ENCODE measurements at places on chromosomes 1 and 21. TPM values are rescaled to one million over a fixed set of nuclear protein-coding genes. Genes with fewer than 3 reads are reported as not detected.

KIRREL1 gene
- 5.4 TPM for total RNA-seq

DNA sequence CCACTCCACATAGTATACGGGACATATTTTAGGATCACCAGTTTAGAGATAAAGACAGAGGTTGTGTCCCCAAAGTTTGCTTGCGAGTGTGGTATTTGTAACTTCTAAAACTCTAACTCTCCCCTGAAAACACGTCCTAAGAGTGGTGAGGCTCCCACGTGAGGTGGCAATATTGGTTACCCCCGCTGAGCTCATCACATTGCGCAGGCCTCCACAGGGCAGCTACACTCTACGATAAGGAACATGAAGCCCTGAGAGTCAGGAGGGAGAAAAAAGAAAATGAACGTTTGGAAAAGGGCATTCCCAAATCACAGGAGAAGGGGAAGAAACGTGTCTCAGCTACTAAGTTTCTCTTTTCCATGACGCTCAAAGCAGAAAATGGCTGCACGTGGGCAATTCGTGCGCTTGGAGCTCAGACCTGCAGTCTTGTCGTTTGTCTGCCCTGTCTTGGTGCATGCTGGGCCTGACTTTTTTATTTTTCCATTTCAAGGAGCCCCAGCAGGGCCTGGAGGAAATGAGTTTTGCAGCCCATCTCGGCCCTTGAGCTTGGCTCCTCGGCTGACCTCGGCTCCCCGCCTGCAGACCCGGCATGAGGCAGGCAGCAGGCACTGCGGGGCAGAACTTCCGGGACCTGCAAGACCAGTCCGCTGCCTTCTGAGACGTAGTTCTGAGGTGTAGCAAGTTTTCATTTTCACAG, 25.7 kb downstream of the ERG start:
- DNase-seq, result no peak

GRCh38 chr1:169086603-169087455, 19.7 kb upstream of the ATP1B1 start:
- peak; percentile 56 for DNase-seq

FMO2 gene
- total RNA-seq, result 3.3 TPM

DNA sequence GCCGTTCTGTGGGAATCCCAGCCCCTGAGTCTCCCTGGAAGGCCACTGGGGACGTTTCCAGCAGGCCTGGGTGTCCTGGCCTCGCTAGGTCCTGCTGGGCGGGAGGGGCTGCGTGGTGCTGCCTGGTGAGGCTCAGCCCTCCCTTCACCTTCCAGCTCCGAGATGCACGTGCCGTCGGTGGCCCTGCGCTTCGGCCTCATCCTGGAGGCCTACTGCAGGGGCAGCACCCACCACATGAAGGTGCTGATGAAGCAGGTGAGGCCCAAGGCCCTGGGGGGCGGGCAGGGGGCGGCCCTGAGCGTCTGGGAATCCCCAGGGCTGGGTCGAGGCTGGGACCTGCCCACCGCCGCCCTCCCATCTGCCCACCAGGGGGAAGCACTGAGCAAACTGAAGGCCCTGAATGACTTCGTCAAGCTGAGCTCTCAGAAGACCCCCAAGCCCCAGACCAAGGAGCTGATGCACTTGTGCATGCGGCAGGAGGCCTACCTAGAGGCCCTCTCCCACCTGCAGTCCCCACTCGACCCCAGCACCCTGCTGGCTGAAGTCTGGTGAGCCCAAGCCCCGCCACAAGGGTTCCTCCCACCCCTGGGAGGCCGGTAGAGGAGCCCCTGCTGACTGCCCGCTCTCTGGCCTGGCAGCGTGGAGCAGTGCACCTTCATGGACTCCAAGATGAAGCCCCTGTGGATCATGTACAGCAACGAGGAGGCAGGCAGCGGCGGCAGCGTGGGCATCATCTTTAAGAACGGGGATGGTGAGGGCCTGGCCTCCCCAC, 70.3 kb downstream of the PIK3CD start:
- peak; percentile 55 for DNase-seq

ANXA9 gene
- 14.6 TPM for total RNA-seq

GRCh38 chr21:46112725-46113215, 14.9 kb downstream of the COL6A2 start:
- no peak for DNase-seq

DNA sequence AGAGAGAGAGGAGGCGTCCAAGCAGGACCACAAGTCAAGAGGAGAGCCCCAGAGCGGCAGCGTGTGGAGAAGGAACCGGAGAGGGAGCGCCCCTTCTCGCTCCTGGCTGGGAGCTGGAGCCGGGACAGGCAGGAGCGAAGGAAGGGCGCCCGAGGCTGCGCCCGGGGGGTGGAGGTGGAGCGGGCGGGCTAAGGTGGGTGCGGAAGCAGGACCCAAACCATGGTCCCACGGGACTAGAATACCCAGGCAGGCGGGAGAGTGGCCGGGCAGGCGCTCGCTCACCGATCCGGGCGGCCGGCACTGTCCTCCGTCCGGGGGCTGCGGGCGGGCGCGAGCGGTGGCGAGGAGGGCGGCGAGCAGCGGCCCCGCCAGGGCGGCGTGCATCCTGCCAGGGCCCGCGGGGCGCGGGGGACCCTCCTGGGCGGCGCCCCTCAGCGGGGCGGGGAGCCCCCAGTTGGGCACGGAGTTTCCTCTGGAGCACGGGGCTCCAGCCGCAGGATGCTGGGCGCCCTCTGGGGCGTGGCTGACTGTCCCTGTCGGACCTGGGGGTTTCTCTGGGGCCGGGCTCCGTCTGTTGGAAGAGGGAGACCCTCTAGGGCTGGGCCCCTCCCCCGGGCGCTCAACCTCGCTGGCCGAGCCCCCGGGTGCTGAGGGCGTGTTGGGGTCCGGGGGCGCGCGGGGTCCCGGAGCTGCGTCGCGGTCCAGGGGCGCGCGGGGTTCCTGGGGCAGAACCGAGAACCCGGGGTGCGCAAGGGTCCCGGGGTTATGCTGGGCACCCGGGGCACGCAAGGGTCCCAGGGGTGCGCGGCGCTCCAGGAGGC, 569 bp downstream of the TRABD2B start:
- peak; percentile 28 for DNase-seq

- DNase-seq, result no peak
Measured at GRCh38 chr21:37098751-37099150, 25.7 kb downstream of the TTC3 start.

DNA sequence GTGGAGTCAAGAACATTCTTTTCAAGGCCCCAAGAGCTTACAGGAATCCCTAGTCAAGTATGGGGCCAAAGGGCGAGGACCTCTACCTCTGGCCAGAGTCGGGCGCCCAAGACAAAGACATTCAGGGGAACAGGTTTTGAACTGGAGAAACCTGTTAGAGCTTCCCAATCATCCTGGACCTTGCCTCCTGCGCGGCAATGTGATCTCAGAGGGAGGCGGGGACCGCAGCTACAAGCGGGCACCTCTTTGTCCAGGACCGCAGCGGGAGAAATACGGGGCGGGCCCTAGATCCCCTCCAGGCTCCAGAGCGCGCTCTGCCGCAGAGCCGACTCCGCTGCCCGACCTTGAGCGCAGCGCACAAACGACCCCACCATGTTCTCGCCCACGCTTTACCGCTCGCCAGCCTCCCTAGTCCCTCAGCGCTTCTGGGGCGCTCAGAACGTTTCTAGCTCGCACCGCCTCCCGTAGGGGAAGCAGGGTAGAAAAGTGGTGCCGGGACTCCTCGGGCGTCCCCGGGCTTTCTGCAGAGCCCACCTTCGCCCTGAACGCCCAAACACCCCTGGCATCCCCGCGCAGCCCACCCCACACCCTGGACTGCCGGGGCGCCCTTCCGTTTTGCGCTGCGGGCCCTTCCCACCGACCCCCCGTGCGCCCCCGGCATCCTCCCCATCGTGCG, 28.1 kb downstream of the RABIF start:
- peak; percentile 64 for DNase-seq

DNA sequence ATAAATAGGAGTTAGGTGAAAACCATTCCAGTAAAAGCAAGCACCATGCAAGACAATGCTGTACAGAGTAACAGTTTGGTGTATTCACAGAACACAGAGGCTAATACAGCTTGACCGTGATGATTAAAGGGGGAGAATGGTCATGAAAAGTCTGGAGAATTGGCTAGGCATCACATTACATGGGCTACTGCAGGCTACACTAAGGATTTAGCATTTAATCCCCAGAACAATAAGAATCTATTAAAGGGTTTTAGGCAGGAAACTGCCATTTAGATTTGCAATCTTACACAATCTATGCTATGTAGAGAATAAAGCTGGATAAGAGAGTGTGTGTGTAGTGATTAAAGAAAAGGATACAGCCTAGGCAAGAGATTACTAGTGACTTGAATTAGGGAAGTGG, 30.6 kb downstream of the HFM1 start:
- no peak for DNase-seq

RXFP4 gene
- total RNA-seq, result not detected

GRCh38 chr1:25001125-25001915, 71.2 kb upstream of the RUNX3 start:
- no peak for DNase-seq

GOLT1A gene
- 9.1 TPM for total RNA-seq

PPIAL4G gene
- total RNA-seq, result not detected

DNA sequence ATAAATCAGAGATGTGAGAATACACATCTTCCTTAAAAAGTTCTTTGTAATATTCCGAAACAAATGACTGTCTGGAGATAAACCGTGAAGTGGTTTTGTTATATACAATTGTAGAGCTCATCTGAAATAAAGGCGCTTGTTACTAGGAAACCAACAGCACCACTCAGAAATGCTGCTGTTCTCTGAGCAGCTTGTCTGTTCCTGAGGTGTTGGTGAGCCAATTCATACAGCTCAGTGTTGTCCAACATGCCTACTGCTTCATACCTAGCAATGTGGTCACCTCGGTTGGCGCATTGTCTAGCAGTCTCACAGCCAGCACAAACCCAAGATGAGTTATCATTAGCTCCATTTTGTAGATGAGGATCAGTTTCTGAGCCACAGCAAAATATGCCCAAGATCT, 44.4 kb downstream of the GFI1 start:
- DNase-seq, result no peak

- no peak for DNase-seq
Measured at GRCh38 chr1:180912211-180912800, 391 bp upstream of the KIAA1614 start.

GRCh38 chr21:36698981-36699545, at the start of gene SIM2:
Gene SIM2, plus strand, starts transcription at chr21:36699115. Its CDS starts 632 bp downstream, at chr21:36699747.
- DNase-seq, result no peak

CFHR4 gene
- total RNA-seq, result not detected

DNA sequence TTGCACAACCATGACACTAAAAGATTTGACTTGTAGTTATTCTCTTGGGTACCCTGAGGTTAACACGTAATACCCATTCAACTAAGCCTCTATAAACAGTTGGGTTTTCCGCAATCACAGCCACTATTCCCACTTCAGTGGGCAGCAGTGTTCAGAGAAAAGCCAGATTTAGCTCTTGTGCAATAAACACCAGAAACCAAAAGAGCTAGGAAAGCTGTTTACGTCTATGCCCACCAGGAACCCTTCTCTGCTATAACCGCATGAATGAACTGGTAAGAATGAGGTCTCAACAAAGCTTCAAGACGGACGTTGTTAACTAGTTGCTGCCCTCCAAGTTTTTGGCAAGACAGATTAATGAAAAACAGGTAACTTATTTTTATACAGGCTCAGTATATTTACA, 101.3 kb downstream of the SLC45A1 start:
- no peak for DNase-seq

DNA sequence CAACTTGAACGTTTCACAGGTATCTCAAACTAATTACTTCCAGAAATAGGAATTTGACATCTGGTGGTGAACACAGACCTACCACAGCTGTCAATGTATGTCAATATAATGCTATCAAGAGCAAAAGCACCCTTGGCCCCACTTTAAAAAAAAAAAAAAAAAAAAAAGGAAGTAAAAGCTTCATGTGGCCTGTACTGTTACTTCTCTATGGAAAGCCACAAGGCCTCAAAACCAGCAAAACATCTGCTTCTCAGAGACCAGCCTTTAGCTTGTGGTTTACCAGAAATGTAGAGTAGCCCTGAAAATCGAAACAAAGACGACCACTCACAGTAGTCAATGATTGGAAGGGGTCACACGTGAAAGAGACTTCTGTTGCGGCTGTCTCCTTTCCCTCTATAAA, 109.6 kb downstream of the SLC45A1 start:
- no peak for DNase-seq

- DNase-seq, result peak; percentile 79
Measured at GRCh38 chr1:209651138-209651587, 1.1 kb downstream of the LAMB3 start.

ZNF593OS gene
- not detected for total RNA-seq

Data from pancreas (tissue), 10 donors.